Kasumi-1 (cell line): ENCODE measurements at places on chromosomes 2 and 18.
A peak's percentile ranks its signal among the peaks of the same experiment; 100 is the strongest.

GRCh38 chr2:44981714-44982108 is 27.5 kb downstream of the SIX2 start:
- DNase-seq, result peak; percentile 77

GRCh38 chr2:50408936-50409335 is 623.0 kb downstream of the NRXN1 start:
- DNase-seq, result no peak

DNA sequence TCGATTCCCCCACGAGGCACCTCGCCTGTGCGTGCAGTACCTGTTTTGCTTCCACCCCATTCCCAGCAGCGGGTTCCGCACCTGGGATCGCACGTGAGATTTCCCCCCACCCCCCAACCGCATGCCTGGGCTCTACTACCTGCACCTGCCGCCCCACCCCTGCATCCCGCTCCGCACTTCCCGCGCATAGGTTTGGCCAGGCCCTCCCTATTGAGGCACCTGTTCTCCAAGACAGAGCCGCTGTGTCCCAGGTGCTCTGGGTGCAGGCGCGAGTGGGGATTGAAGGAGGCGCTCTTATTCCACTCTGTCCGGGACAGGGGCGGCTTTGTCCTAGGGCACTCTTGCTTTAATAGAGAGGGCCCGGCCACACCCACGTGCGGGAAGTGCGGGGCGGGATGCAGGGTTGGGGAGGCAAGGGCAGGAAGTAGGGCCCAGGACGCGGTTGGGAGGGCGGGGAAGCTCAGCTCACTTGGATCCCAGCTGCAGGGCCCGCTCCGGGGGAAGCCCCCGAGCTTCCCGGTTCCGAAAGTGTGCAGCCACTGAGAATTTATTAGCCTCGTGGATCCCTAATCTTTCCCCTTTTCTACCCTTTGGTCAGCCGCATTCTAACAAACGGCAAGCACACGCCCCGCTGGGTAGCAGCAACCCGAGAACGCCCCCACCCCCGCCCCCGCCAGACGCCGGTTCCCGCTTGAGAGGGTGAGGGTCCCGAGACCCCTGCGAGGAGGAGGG is 670 bp upstream of the MOCOS start:
- DNase-seq, result peak; percentile 38

- DNase-seq, result peak; percentile 75
These were observed 63.6 kb downstream of the CLHC1 start for GRCh38 chr2:55168221-55169154.
